Peyer's patch (tissue), 4 donors: ENCODE measurements at places on chromosomes 7 and 10. TPM values are rescaled to one million over a fixed set of nuclear protein-coding genes. Genes with fewer than 3 reads are reported as not detected.

DNA sequence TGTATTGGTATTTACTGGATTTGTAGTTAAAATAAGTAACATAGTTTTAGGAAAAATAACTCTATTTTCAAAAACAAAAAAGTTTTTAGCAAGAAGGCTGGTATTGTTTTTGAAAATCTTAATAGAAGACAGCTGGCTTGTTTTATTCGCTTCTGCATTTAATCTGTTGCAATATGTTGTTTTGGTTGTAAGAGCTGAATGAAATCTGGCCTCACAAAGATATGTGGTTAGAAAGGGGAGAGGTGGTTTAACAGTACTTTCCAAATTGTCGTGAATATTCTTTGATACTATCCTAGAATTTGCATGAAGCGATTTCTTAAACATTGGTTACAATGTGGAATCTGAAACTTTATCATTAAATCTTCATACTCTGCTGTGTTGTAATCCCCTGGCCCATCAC lies 355.9 kb upstream of the FZD8 start:
- no peaks in the 10 kb centered on the region for H3K36me3 ChIP-seq
- no peak for DNase-seq
- H3K4me3 ChIP-seq: no peak overlapping the region
- H3K27ac ChIP-seq: no peak overlapping the region

DNA sequence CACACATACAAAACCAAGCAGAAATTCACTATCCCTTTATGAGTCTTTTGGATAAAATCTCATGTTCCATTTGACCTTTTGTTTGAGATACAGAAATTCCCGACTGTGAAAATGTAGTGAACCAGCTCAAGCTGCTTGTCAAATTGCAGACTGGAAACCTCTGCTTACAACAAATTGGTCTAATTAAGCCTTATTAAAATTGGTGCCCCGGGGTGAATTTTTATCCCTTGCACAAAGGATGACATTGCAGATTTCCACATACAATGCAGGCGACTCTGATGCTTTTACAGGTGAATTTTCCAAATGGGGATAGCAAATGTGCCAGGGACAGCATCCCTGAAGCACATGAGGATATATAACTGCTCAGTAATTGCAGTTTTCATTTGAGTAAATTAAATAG lies 257.3 kb downstream of the BMPER start:
- H3K4me3 ChIP-seq: no peak overlapping the region
- no peak overlapping the region for H3K27ac ChIP-seq

- no peaks in the 10 kb centered on the region for H3K4me1 ChIP-seq
- H3K27me3 ChIP-seq: no peaks in the 10 kb centered on the region
- H3K36me3 ChIP-seq: no peaks in the 10 kb centered on the region
- H3K4me3 ChIP-seq: no peak overlapping the region
- DNase-seq: no peak
- H3K27ac ChIP-seq: no peak overlapping the region
These were observed 21.6 kb downstream of the MEST start for GRCh38 chr7:130513447-130513846.

The RPEL1 gene
- total RNA-seq: 0.88 TPM

The PRTFDC1 gene
- 19.2 TPM for total RNA-seq

GRCh38 chr10:77357185-77357584 lies 280.4 kb downstream of the KCNMA1 start:
- no peak overlapping the region for H3K27ac ChIP-seq
- no peak for DNase-seq
- no peaks in the 10 kb centered on the region for H3K36me3 ChIP-seq
- H3K4me3 ChIP-seq: no peak overlapping the region
- H3K27me3 ChIP-seq: no peaks in the 10 kb centered on the region

- peak; percentile 48 for DNase-seq
- H3K27me3 ChIP-seq: no peaks in the 10 kb centered on the region
- H3K27ac ChIP-seq: peak overlapping the region; percentile 25
- H3K4me3 ChIP-seq: peak overlapping the region; percentile 30
- peaks cover 5% of the 10 kb centered on the region for H3K4me1 ChIP-seq
- no peaks in the 10 kb centered on the region for H3K36me3 ChIP-seq
These were observed 52.7 kb downstream of the RBM17 start for GRCh38 chr10:6141296-6142151.

The CUTC gene
- 15.1 TPM for total RNA-seq

DNA sequence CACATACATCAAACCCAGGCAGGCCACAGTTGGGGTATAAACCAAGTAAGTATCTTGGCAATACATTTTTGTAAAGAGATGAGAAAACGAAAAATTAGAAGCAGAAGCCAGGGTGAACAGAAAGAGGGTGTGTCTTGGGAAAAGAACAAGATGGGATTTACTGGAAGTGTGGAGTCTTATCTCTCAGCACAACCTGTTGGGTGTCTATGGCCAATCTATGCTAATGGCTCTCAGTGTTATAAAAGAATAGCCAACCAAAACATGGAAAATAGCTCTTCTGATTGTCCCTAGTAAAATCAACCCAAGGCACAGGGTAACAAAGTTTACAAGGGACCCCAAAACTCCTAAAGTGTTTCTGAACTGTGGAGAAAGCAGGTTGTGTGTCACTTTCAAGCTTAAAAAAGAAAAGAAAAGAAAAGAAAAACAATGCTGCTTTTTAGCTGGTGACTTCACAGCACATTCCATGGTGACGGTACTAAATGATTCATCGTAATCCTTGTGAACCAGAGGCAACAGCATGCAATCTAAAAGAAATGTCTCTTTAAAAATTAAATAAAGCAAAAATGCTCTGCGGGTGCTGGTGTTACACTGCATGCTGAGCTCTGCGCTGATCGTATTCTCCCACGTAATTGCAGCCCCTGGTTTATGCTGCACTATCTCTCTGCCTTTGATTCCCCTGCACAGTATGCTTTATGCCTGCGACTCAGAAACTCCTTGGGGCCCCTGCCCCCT lies 100.8 kb downstream of the C10orf90 start:
- H3K4me1 ChIP-seq: no peaks in the 10 kb centered on the region
- H3K36me3 ChIP-seq: no peaks in the 10 kb centered on the region
- no peak for DNase-seq

- no peaks in the 10 kb centered on the region for H3K36me3 ChIP-seq
- H3K4me3 ChIP-seq: no peak overlapping the region
- no peaks in the 10 kb centered on the region for H3K4me1 ChIP-seq
- no peaks in the 10 kb centered on the region for H3K27me3 ChIP-seq
These were observed 123.7 kb upstream of the AOAH start for GRCh38 chr7:36847946-36848345.

GRCh38 chr7:4225881-4226523 lies 456.1 kb upstream of the FOXK1 start:
- H3K36me3 ChIP-seq: no peaks in the 10 kb centered on the region
- H3K4me1 ChIP-seq: no peaks in the 10 kb centered on the region
- no peak overlapping the region for H3K27ac ChIP-seq
- H3K4me3 ChIP-seq: no peak overlapping the region
- H3K27me3 ChIP-seq: no peaks in the 10 kb centered on the region

DNA sequence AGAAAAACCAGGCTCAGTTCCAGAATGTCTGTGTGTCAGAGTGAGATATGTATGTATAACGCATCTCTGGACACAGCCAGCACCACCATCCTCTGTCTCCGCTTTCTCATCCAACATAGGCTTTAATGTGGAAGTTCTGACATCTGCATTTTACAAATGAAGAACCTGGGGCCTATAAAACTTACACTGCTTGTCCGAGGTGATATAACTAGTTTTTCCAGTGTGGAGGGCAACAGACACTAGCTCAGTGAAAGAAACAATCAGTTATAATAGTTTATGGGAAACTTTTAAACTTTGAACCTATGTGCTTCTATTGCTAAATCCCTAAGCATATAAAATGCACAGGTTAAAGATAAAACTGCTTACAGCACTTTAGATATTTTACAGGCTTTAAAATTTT lies 208.7 kb downstream of the CRPPA start:
- H3K36me3 ChIP-seq: no peaks in the 10 kb centered on the region
- no peak for DNase-seq
- H3K27ac ChIP-seq: no peak overlapping the region
- no peaks in the 10 kb centered on the region for H3K27me3 ChIP-seq
- H3K4me1 ChIP-seq: no peaks in the 10 kb centered on the region
- no peak overlapping the region for H3K4me3 ChIP-seq

- H3K36me3 ChIP-seq: no peaks in the 10 kb centered on the region
- H3K4me1 ChIP-seq: no peaks in the 10 kb centered on the region
- DNase-seq: no peak
- no peak overlapping the region for H3K27ac ChIP-seq
These were observed 73.0 kb upstream of the CABCOCO1 start for GRCh38 chr10:61589547-61590243.

DNA sequence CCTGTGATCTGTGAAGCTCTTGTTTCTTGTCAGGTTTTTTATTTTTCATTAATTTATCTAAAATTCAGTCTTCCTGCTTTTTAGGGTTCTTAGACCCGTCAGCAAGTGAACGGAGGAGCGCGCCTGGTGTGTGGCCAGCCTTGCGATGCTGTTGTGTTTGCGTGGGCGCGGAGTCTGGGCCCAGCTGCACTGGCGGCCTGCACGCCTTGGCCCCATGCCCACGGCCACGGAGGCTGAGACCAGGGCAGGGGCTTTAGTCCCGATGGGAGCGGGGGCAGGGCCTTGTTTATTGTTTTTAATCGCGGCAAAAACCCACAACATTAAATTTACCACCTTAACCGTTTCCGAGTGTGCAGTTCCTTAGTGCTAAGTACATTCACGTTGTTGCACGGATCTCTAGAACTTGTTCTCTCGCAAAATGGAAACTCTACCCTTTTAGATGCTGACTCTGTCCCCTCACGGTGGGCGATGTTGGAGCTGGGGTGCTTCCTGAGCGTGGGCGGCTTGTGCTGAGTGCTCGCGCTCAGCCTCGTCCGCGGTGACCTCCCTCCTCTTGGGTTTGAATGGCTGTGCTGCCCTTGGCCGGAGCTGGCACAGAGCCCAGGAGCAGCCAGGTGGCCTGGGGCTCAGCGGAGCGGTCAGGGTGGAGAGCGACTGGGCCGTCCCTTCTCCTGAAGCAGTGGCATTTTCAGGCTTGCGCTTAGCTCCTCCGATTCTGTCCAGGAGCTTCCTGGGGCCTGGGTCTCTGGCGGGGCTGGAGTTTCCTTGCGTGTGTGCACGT lies 69.1 kb downstream of the INPP5A start:
- H3K4me1 ChIP-seq: peaks cover 35% of the 10 kb centered on the region
- peak; percentile 49 for DNase-seq
- no peak overlapping the region for H3K4me3 ChIP-seq
- no peaks in the 10 kb centered on the region for H3K36me3 ChIP-seq
- H3K27me3 ChIP-seq: no peaks in the 10 kb centered on the region

- H3K36me3 ChIP-seq: no peaks in the 10 kb centered on the region
- no peak overlapping the region for H3K27ac ChIP-seq
- H3K4me1 ChIP-seq: no peaks in the 10 kb centered on the region
- no peak overlapping the region for H3K4me3 ChIP-seq
- H3K27me3 ChIP-seq: no peaks in the 10 kb centered on the region
- DNase-seq: no peak
These were observed 350.2 kb upstream of the SHH start for GRCh38 chr7:156162451-156162850.

GRCh38 chr7:28808796-28809533 lies 149.2 kb downstream of the TRIL start:
- no peaks in the 10 kb centered on the region for H3K36me3 ChIP-seq
- H3K4me1 ChIP-seq: no peaks in the 10 kb centered on the region
- peak overlapping the region; percentile 53 for H3K27ac ChIP-seq
- peak; percentile 87 for DNase-seq
- H3K27me3 ChIP-seq: no peaks in the 10 kb centered on the region
- H3K4me3 ChIP-seq: no peak overlapping the region

The CLDN3 gene
- 868 TPM for total RNA-seq

GRCh38 chr10:84991301-84991700 lies 662.9 kb downstream of the CCSER2 start:
- no peaks in the 10 kb centered on the region for H3K36me3 ChIP-seq
- H3K4me1 ChIP-seq: no peaks in the 10 kb centered on the region
- H3K4me3 ChIP-seq: no peak overlapping the region
- no peak overlapping the region for H3K27ac ChIP-seq
- H3K27me3 ChIP-seq: no peaks in the 10 kb centered on the region

The GCK gene
- total RNA-seq: not detected

The SCART1 gene
- total RNA-seq: 14.6 TPM

The FAM131B gene
- total RNA-seq: 0.83 TPM

The RAB19 gene
- 10.7 TPM for total RNA-seq

DNA sequence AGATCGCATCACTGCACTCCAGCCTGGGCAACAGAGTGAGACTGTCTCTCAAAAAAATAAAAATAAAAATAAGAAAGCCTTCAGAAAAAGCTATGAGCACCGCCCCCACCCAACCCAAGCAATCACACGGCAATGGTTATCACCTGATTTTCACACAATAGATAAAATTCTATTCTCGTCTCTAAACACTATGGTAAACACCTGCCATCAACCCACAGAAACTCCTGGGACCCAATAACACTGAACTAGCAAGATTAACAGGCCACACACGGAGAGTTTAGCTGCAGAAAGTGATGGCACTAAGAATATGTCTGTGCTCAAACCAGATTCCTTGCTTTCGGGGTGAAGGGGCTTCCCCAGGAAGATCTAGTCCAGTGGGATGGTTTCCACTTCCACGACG lies 173.8 kb downstream of the DIP2C start:
- H3K4me3 ChIP-seq: no peak overlapping the region
- no peaks in the 10 kb centered on the region for H3K36me3 ChIP-seq
- H3K27me3 ChIP-seq: no peaks in the 10 kb centered on the region
- H3K27ac ChIP-seq: no peak overlapping the region
- H3K4me1 ChIP-seq: no peaks in the 10 kb centered on the region

The GARIN1A gene
- 3.6 TPM for total RNA-seq

The FAM25A gene
- total RNA-seq: not detected

DNA sequence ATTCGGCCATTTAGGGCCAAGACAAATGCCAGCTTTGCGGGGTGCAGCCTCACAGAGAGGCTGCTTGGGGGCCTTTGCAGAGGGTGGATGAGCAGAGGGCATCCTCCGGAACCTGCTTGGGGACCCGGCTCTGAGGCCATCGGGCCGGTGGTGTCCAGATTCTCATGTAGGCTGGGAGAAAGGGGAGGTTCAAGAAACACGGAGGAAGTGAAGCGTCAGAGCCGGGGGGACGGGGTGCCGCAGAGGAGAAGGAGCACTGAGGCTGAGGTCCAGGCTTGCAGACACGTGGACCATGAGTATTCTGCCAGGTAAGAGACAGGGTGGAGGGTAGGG lies 150.7 kb upstream of the SHH start:
- peak overlapping the region; percentile 56 for H3K4me3 ChIP-seq
- no peaks in the 10 kb centered on the region for H3K36me3 ChIP-seq
- DNase-seq: no peak
- H3K27me3 ChIP-seq: no peaks in the 10 kb centered on the region

- no peaks in the 10 kb centered on the region for H3K36me3 ChIP-seq
- no peak for DNase-seq
- no peaks in the 10 kb centered on the region for H3K4me1 ChIP-seq
- H3K4me3 ChIP-seq: no peak overlapping the region
- H3K27me3 ChIP-seq: no peaks in the 10 kb centered on the region
- H3K27ac ChIP-seq: no peak overlapping the region
These were observed 9.9 kb downstream of the SMKR1 start for GRCh38 chr7:129512192-129512591.

- DNase-seq: no peak
- no peaks in the 10 kb centered on the region for H3K27me3 ChIP-seq
- H3K36me3 ChIP-seq: peaks cover 61% of the 10 kb centered on the region
- no peaks in the 10 kb centered on the region for H3K4me1 ChIP-seq
- no peak overlapping the region for H3K4me3 ChIP-seq
These were observed 54.5 kb downstream of the WAC start for GRCh38 chr10:28587270-28587969.

The PAPOLB gene
- not detected for total RNA-seq
